Lower lobe of right lung (tissue), 2 donors: ENCODE measurements at places on chromosomes 3 and 15. TPM values are rescaled to one million over a fixed set of nuclear protein-coding genes. Genes with fewer than 3 reads are reported as not detected.

GRCh38 chr3:197494366-197495058 is 61.3 kb downstream of the BDH1 start:
- H3K27ac ChIP-seq = no peak overlapping the region
- no peak for DNase-seq
- no peaks in the 10 kb centered on the region for H3K36me3 ChIP-seq
- no peaks in the 10 kb centered on the region for H3K4me1 ChIP-seq
- H3K27me3 ChIP-seq = no peaks in the 10 kb centered on the region
- no peak overlapping the region for H3K4me3 ChIP-seq

- peak overlapping the region; percentile 7 for H3K27ac ChIP-seq
- H3K4me1 ChIP-seq = peaks cover 19% of the 10 kb centered on the region
- no peaks in the 10 kb centered on the region for H3K36me3 ChIP-seq
These were observed 199.4 kb upstream of the NR2E3 start for GRCh38 chr15:71610728-71611552.

DNA sequence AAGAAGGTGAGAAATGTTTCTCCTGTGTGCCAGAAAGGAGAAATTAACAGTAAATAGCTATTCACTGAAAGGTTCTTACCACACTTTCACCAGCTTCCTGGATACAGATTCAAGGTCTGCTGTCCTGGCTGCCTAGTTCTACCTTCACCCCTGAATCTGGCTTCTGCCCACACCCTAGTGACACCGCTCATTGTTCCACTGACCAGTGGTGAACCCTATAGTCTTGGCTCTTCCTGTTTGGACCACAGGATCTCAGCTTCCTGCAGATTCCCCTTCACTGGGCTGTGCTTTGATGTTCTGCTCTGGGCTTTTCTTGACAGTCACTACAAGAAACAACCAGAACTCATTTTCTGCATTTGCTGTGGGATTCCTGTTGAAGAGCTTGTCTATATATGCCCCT is 250.0 kb downstream of the XXYLT1 start:
- no peaks in the 10 kb centered on the region for H3K36me3 ChIP-seq
- DNase-seq = no peak
- no peaks in the 10 kb centered on the region for H3K4me1 ChIP-seq
- H3K27me3 ChIP-seq = no peaks in the 10 kb centered on the region
- no peak overlapping the region for H3K4me3 ChIP-seq

DNA sequence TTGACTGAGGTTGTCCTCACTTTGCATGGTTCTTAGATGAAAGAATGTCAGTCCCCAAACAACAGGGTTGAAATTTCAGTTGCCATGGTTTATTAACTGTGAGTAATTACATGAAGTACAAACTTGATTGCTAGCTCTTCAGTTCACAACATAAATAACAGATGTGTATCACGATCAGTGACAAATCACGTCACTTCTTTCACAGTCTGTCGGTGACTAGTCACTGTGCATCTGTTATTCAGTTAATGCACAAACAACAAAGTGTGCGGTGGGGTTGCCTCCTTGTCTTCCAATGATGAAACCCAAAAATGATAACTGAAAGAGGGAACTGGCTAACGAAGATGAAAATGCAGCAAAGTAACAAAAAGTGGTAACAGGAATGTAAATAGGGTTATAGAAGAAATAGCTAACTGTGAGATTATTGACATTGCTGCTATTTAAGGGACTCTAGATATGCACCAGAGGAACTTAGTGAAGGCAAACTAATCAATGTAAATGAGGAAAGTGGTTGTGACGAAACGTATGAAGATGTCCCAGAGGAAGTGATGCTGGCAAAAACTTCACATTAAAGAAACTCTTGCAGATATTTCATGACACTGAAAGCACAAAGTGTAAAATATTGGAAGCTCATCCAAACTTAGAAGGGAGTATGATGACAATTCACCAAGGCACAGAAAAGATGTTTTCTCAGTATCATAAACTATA is 159.3 kb downstream of the WDR76 start:
- H3K4me1 ChIP-seq = no peaks in the 10 kb centered on the region
- no peak overlapping the region for H3K27ac ChIP-seq
- no peak for DNase-seq

GRCh38 chr3:185549122-185549521 is 3.3 kb downstream of the LIPH start:
- H3K27me3 ChIP-seq = no peaks in the 10 kb centered on the region
- DNase-seq = no peak
- peak overlapping the region; percentile 34 for H3K4me3 ChIP-seq
- H3K27ac ChIP-seq = peak overlapping the region; percentile 71
- H3K36me3 ChIP-seq = no peaks in the 10 kb centered on the region

GRCh38 chr3:114904633-114905032 is 242.5 kb downstream of the ZBTB20 start:
- H3K27ac ChIP-seq = no peak overlapping the region
- no peaks in the 10 kb centered on the region for H3K36me3 ChIP-seq
- no peak overlapping the region for H3K4me3 ChIP-seq
- H3K27me3 ChIP-seq = no peaks in the 10 kb centered on the region
- DNase-seq = no peak

Gene GABRR3
- total RNA-seq = not detected

Gene LRRC31
- 1.1 TPM for total RNA-seq

Gene TGM4
- not detected for total RNA-seq

Gene IREB2
- 56.4 TPM for total RNA-seq

DNA sequence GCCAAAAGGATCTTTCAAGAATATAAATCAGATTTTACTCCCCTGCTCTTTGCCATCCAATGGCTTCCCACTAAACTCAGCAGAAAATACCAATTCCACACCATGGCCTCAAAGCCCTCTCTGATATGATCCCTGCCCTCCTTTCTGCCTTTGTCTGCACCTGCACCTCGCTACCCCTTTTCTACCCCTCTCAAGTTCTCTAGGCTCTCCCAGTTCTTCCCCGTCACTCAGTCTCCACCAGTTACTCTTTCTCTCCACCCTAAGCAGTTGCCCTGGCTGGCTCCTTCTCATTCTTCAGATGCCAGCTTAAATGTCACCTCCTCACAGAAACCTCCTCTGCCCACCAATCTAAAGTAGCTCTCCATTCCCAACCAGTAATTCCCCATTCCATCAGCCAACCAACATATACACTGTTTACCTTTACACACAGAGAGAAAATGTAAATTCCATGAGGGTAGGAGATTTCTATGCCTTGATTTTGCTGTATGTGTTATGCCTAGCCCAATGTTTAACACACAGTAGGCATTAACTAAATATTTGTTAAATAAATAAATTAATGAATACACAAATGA is 93.6 kb upstream of the LPP start:
- H3K27me3 ChIP-seq = no peaks in the 10 kb centered on the region
- no peak overlapping the region for H3K27ac ChIP-seq
- no peak for DNase-seq
- no peaks in the 10 kb centered on the region for H3K36me3 ChIP-seq
- H3K4me3 ChIP-seq = no peak overlapping the region

Gene MUC4
- total RNA-seq = 7.9 TPM

DNA sequence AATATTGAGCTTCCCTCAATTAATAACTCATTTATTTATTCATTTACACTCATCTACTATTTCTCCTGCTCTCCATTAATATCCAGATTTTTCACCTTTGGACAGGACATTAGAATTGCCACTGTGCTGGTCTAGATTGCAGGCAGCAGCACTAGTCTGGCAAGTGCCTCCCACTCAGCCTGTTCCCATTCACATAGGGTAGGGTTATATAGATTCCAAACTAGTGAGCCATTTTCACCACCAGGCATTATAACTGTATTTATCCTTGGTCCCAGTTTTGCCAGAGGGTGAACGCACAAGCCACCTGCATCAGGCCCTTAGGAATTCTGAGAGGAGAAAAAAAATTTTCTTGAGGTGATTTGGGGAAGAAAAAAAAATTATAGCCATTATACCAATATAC is 44.5 kb downstream of the ANAPC13 start:
- no peaks in the 10 kb centered on the region for H3K27me3 ChIP-seq
- no peak for DNase-seq
- H3K4me3 ChIP-seq = no peak overlapping the region
- no peak overlapping the region for H3K27ac ChIP-seq
- H3K4me1 ChIP-seq = peaks cover 4% of the 10 kb centered on the region

DNA sequence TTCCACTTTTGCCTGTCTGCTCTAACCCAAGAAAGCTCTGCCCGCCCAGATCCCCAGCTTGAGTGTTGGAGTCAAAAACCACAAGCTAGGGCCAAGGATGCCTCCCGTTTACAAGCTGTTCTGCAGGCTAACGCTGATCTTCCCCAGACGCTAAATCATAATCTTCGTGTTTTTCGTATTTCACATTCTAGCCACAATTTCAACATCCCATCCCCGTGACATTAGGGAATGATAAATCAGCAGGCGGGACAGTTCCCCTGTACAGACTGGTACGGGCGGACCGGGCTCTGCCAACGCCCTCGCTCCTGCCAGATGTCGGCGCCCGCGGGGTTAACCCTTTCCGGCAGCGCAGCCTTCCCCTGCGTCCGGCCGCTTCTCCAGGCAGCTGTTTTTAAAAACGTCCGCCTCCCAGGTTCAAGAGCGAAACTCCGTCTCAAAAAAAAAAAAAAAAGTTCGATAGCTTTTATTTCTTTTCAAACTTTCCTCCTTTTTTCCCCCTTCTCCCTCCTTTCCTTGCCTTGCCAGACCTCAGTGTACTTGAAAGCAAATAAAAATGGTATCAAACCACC is 81.0 kb upstream of the BNC1 start:
- DNase-seq = peak; percentile 75
- peaks cover 40% of the 10 kb centered on the region for H3K27me3 ChIP-seq
- H3K36me3 ChIP-seq = no peaks in the 10 kb centered on the region
- peak overlapping the region; percentile 40 for H3K4me3 ChIP-seq

Gene CNTN6
- total RNA-seq = 10.3 TPM

DNA sequence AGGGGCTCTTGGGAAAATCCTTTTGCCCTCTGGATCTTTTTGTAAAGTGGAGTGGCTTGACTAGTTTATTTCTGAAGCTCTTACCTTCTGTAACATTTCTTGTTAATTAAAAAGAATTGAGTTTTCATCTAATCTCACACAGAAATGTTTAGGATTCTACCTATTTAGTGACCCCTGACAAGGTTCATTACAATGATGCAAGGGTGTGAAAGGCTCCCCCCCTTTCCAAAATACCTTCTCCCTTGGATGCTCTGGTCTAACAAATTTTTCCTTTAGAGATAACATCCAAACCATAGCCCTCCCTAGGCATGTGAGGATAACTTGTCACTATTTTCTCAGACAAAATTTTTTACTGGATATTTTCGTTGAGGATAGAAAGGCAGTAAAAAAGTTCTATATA is 223.9 kb downstream of the THRB start:
- DNase-seq = no peak
- H3K4me1 ChIP-seq = no peaks in the 10 kb centered on the region
- H3K27me3 ChIP-seq = no peaks in the 10 kb centered on the region
- no peak overlapping the region for H3K4me3 ChIP-seq
- H3K27ac ChIP-seq = no peak overlapping the region
- H3K36me3 ChIP-seq = no peaks in the 10 kb centered on the region

- no peak for DNase-seq
- peaks cover 29% of the 10 kb centered on the region for H3K4me1 ChIP-seq
- no peak overlapping the region for H3K4me3 ChIP-seq
- H3K27me3 ChIP-seq = peaks cover 18% of the 10 kb centered on the region
- no peaks in the 10 kb centered on the region for H3K36me3 ChIP-seq
These were observed 11.2 kb downstream of the PTH1R start for GRCh38 chr3:46888705-46889104.

Gene ARGFX
- not detected for total RNA-seq

- no peak for DNase-seq
- H3K4me1 ChIP-seq = no peaks in the 10 kb centered on the region
- H3K36me3 ChIP-seq = no peaks in the 10 kb centered on the region
- no peak overlapping the region for H3K4me3 ChIP-seq
These were observed 420.1 kb downstream of the EDEM1 start for GRCh38 chr3:5607581-5607980.

- no peak overlapping the region for H3K27ac ChIP-seq
- no peaks in the 10 kb centered on the region for H3K36me3 ChIP-seq
- no peak for DNase-seq
- H3K4me3 ChIP-seq = no peak overlapping the region
- no peaks in the 10 kb centered on the region for H3K4me1 ChIP-seq
These were observed 312.4 kb upstream of the SEMA6D start for GRCh38 chr15:47404877-47405276.

DNA sequence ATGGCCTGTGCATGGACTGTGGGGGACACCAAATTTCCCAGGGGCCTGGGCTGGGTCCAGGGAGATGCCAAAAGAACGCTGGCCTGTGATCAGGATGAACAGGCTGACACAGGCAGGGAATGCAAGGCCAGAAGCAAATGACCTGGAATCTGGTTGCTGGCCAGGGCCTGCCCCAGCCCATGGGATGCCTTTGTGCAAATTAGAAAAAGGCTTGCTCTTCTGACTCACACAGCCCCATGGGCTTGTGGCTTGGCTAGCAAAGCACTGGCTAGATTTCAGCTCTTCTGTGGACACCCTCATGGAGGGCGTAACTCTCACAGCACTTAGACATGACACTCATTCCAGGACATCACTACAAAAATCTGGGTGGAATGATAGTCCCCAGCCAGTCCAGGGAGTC is 356.0 kb downstream of the SHQ1 start:
- H3K4me1 ChIP-seq = peaks cover 8% of the 10 kb centered on the region
- H3K27me3 ChIP-seq = no peaks in the 10 kb centered on the region
- H3K36me3 ChIP-seq = no peaks in the 10 kb centered on the region
- no peak overlapping the region for H3K4me3 ChIP-seq
- no peak for DNase-seq
- H3K27ac ChIP-seq = no peak overlapping the region

DNA sequence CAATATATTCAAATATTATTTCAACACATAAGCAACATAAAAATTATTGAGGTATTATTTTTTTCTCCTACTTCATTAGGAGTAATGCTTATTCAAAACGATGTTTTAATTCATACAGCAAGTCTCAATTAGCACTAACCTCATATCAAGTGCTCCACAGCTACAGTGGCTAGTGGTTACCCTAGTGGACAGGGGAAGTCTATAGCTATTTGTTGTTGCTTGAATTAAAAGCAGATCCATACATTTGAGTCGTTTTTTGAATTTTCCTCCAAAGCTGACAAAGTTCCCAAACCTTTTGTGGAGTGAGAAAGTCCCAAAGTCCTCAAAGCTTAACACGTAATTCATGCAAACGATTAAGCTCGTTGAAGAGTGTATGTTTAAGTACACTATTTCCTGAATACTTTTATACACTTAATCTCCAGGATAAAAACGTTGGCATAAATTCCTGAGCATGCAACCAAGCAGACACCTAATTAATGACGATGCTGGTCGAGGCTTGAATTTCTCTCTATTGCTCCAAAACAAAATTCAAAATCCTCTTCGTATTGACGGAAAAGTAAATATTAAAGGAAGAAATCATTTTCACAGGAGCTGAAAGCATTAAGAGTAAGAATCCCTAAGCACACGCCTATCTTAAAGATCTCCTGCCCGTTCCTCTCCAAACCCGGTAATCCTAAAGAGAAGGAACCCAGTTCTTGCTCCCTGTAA is 985 bp downstream of the VPS13C start:
- H3K27ac ChIP-seq = peak overlapping the region; percentile 98
- DNase-seq = no peak
- peak overlapping the region; percentile 96 for H3K4me3 ChIP-seq
- H3K36me3 ChIP-seq = no peaks in the 10 kb centered on the region

Gene EPHA6
- 0.53 TPM for total RNA-seq
